CD4-positive, alpha-beta T cell treated with Interleukin-12 subunit alpha and Interleukin-12 subunit beta, for 1 hour (primary cell): ENCODE measurements at places on chromosomes 2 and 18.

- no peak for DNase-seq
These were observed 797.0 kb downstream of the TDRD15 start for GRCh38 chr2:21920721-21921120.

DNA sequence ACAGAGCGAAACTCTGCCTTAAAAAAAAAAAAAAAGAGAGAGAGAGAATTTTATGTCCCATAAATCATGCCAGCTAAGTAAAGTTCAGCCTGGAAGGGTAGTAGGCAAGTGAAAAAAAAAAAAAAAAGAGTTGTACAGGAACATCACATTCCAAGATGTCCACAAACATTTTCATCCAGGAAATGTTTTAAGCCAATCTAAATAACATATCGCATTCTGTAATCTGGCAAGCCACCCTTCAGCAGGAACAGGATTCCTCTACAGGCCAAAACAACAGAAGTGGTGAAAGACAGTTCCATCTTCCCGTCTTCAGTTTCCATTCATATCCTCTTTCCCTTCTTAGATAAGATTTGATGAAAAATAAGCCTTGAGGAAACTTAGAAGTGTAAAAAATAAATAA lies 1108.1 kb upstream of the DDX18 start:
- no peak for DNase-seq

GRCh38 chr18:55152801-55153200 lies 193.5 kb upstream of the CCDC68 start:
- DNase-seq = no peak

- no peak for DNase-seq
These were observed 56.1 kb downstream of the RHBDD1 start for GRCh38 chr2:226891780-226892590.

DNA sequence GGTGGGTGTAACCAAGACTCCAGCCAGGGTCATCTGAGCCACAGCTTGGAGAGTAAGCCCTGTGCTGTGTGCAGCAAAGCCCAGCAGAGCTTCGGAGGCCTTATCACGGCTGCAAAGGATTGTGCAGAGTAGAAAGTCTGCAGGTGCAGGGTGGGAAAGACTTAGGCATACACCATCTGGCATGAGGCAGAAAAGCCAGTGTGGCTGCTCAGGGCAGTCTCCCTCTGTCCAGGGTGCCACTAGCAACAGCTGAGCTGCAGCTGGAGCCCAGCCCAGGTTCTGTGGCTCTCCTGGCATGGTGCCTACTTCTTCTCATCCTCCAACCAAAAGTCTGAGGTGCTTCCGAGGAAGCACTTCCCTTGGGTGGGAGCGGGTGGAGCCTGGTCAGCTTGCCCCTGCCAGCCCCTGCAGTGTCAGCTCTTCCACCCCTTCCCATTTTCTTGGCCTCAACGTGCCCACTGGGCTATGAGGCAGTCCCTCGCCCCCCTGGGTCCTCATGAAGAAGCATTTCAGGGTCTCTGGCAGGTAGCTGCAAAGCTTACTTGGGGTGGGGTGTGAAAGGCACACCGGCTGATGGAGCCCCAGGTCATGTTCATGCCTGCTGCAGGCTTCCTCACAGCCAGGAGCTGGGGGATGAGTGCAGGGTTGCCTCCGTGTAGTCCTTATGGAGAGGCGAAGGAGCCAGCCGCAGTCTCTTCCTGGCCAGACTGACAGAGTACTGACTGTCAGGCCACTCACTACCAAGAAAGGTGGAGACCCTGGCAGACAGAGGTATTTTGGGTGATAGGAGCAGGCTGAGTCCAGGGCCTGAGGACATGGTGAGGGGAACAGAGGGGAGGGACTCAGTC lies 4.8 kb downstream of the AMER3 start:
- no peak for DNase-seq

DNA sequence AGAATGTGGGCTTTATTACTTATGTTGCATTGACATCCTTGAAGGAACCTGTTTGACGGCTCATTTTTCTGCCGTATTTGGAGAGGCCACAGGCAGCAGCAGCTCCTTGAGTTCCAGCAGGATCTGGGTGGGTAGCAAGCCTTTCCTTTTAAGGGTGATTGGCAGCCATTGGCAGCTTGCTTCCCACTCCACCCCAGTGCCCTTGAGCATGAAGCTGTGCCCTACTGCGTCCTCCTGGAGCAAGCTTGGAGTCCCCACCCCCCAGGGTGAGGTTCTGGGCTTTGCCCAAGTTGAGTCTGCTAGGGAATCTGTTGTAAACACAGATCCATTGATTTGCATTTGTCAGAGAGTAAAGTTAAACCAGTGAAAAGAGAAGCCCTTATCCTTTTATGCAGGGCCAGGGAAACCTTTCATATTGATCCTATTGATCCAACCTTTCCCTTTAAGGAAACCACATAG lies 9.2 kb downstream of the ONECUT2 start:
- DNase-seq = no peak

DNA sequence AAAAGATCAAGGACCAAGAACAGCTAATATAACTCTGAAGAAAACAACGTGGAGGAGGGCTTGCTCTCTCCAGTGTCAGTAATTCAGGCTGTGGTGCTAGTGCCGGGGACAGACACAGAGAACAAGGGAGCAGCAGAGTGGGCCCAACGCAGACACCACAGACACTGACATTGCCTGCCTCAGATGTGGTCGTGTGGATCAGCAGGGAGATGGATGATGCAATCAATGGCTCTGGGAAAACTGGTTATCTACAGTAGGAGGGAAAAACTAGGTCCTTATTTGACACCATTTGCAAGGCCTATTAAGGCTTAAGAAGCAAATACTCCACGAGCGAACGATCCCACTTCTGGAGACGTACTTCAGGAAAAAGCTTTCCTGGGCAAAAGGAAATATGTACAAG lies 36.1 kb downstream of the HDLBP start:
- no peak for DNase-seq

- no peak for DNase-seq
These were observed 12.2 kb downstream of the DOK1 start for GRCh38 chr2:74566754-74567085.

GRCh38 chr2:232508251-232508650 lies 11.9 kb upstream of the PRSS56 start:
- DNase-seq = no peak

- DNase-seq = no peak
These were observed 39.5 kb upstream of the FLACC1 start for GRCh38 chr2:201396595-201396994.
